ENCODE measurements at places on chromosomes 2 and 18.

- DNase-seq, result no peak
These were observed 50.3 kb downstream of the DTNA start for GRCh38 chr18:34760444-34760843.

- DNase-seq, result no peak
These were observed 75.6 kb downstream of the ZBTB7C start for GRCh38 chr18:48333563-48333962.

DNA sequence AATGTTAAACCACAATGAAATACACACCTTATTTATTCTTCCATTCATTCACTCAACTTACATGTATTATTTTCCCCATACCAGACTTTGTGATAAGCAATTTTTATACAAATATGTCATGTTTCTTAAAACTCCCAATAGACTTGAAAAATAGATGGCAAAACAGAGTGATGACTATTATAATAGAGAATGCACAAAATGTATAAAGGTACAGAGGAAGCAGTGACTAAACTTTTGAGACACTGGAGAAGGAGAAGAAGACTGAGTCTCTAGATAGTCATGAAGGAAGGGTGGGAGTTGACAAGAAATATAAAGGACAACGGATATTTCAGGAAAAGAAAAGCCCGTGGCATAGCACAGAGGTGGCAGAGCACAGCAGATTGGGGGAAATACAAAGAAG lies 198.1 kb upstream of the SLC39A10 start:
- no peak for DNase-seq

DNA sequence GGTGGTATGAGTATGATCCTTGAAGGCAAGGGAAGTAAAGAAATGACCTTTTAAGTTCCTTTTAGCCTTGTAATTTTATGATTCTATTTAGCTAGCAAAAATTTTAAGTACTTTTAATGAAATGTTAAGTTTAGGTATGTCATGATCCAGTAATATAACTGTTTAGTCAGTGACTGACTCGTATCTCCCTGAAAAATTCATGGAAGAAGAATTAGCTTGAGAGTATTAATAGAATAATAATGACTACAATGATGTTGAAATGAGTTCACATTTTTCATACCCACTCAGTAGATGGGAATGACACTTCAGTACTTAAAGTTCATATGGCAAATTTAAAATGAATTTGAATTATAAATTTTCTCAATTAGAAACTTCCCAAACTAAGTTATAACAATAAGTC lies 14.6 kb downstream of the RAB3GAP1 start:
- no peak for DNase-seq

GRCh38 chr18:22045221-22045918 lies 124.0 kb upstream of the GATA6 start:
- no peak for DNase-seq

- DNase-seq, result no peak
These were observed 17.4 kb downstream of the FAM117B start for GRCh38 chr2:202652119-202652518.

- no peak for DNase-seq
These were observed 5.4 kb upstream of the TOGARAM2 start for GRCh38 chr2:28975671-28976070.

DNA sequence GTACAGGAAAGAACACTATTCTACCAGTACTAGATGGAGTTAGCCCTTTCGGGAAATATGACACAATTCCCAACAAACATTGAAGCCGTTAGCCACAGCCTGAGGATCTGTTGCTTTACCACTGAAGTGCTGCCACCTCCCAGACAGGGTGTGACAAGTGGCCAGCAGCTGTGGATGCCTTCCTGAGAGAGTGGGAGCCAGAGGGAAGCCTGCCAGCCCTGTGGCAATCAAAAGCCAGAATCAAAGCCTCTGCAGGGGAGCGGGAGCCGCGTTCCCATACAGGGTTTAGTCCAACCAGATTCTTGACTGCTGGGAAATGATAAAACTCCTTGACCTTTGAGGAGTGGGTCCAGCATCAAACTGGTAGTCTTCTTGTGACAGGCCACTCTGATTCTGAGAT lies 38.0 kb downstream of the SLC4A1AP start:
- no peak for DNase-seq

DNA sequence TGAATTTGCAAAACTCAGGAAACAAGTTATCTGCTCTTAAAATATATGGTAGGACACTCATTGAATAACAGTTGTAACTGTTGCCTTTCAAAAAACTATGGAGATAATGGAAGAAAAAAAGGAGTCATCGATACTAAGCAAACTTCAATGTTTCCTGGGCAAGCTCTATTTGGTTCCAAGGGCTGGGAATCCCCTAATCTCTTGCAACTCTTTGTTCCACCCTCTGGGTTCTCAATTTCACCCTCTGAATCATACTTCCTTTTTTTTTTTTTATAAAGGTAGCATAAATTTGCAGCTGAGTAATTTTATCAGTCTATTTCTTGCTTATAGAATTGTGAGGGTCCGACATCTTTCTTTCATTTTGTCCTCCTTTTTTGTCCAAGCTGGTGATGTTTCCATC lies 36.7 kb downstream of the SLC9A4 start:
- no peak for DNase-seq

DNA sequence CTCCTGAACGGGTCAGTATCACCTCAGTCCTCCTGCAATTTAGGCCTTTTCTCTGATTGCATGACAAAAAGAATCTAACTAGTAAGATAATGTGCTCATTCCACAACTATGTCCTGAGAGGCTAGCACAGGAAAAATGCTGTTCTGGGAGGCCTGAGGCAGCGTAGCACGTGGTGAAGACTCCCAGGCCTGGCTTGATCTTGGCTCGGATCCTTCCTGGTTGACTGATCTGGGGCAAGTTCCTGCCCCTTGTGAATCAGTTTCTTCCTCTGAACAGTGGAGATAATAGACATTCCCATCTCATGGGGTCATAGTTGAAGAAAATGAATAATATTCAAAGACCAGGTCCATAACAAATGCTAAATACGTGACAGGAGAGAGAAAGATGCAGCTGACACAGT lies 12.3 kb downstream of the FBLN7 start:
- no peak for DNase-seq

GRCh38 chr2:39719317-39719716 lies 53.6 kb downstream of the TMEM178A start:
- DNase-seq, result no peak

DNA sequence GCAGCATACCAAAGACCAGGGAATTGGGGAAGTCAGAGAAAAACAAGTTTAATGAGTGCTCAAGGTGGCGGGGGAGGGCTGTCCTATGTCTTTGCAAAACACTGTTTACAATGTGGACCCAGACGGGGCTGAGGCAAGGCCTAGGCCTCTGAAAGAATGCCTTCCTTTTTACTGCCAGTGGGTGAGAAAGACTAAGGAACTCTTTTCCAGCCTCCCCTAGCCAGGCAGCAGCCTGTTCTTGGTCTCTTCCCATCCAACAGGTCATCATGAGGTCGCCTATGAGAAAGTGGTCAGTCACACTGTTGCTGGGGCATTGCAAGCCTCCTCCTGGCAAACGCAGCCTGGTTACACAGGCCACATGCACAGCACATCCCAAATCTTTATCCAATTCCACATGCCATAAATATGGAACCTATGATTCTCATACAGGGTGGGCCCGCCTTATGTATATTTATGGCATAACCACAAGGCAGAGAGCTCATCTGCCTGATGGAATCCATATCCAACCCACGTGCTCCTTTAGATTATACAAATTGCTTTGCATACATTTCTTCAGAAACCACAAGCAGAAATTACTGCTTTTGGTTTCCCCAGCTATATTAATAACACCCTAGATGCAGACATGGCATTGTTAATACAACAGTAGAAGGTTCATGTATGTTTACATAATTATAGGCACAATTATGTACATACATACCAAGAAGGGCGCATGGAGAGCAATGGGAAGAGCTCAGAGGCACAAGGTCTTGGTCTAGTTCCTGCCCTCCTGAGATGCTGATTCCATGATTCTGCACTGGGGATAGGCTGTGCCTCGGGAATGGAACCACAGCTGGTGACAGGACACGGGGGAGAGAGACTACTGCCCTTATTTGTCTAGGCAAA lies 48.6 kb downstream of the NRP2 start:
- no peak for DNase-seq

DNA sequence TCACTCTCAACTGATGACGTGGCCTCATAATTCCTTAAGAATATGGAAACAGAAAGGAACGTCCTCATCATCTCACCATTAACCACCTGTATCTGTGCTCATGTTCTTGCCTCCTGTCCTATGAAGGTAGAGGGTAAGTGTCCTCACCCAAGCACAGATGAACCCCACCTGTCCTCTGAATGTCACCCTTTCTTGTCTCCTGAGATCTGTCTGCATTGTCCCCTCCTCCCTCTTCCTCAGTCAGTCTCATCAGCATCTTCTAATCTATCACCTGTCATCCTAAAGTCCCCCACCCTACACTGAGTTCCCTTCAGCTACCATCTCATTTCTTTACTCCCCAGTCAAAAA lies 39.4 kb upstream of the LPIN2 start:
- DNase-seq, result no peak

GRCh38 chr2:187877391-187877790 lies 323.2 kb upstream of the TFPI start:
- no peak for DNase-seq

DNA sequence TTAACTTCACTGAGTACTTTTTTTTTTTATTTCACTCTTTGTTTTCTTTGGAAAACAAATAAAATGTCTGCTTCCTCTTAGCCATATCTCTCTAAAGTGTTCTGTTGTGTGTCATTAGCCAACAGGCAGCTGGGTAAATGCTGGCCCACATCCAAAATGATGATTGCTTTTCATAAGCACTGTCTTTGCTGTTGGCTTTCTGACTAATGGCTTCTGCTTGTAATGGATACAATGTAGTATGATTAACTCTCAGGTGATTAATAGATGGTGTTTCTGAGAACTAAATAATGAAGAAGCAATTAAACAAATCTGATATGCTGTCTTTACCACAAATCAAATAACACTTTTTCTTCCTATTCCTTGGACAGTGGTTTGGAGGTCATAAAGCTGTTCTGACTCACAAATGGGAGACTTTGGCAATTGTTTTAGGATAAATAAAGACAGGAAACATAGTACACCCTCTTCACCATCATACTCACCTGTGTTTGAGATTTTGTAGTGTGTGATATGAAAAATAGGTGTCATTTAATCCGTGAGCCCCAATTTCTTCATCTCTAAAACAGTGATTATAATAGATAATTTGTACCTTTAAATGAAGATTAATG lies 888.4 kb downstream of the TSN start:
- no peak for DNase-seq

- DNase-seq, result peak; percentile 25
These were observed 500 bp downstream of the LIMS1 start for GRCh38 chr2:108534584-108535356.

DNA sequence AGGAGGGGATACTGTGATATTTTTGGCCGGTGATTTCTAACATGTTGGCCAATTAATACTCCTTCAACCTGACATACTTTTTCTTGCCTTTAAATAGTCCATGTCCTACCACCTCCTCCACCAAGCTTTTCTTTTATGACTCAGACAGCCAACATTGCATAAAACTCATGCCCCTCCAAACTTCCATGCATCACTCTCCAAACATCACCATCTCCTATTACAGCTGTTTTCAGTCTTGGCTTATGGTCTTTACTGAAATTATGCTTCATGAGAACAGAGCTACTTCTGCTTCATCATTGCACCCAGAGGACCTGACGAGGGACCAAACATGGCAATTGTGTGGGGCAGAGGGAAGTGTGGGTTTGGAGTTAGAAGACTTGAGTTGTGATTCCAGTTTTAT lies 305.4 kb downstream of the LPIN1 start:
- DNase-seq, result no peak

DNA sequence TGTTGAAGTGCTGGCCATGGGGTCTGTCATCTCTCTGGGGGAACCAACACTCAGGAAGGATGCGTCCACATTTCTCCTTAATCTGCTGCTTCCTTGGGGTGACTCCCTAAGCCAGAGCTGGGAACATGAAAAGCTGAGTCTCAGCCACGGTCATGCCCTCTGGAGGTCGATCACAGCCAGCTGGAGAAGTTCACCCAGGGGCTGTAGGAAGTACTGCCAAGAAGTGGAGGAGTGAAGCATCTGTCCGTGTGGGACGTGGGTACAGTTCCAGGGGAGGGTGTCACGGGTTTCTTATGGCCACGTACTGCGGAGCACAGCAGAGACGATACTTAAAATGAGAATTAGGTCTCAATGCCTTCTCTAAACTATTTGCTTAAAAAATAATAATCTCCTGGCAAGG lies 42.4 kb upstream of the IGFBP2 start:
- DNase-seq, result no peak

DNA sequence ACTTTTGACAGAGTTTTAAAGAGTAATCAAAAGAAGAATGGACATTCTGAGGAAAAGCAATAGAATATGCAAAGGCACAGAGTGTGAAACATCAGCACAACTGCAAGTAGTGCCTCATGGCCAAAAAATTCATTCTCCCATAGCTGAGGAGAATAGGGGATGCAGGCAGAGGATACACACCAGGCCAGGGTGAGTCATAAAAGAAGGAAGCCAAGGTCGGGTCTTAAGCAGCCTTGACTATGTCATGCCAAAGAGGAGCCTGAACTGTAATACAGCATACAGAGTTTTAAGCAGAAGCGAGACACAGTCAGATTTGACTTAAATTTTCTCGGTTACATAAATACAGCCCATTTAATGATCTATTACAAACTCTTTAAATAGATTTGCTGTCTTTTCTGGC lies 165.0 kb downstream of the LNPK start:
- no peak for DNase-seq

- DNase-seq, result no peak
These were observed 111.3 kb downstream of the LNPK start for GRCh38 chr2:175890636-175891242.

DNA sequence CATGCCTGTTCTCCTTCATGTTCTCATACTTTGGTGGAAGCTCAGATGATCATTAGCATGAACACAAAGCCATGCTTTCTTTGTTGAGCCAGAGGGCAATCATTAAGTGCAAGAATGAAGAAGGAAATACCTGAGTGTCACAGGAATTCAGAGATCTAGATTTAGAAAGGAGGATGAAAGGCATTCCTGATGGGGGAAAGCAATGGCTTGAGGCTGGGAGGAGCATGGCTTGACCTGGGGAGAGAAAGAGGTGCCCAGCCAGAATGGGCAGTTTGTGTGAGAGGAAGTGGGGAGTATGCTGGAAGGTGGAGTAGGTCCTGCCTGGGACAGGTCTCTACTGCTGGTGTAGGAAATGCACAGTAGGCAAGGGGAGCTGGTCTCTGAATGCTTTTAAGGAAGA lies 35.1 kb downstream of the SLC4A3 start:
- DNase-seq, result no peak

DNA sequence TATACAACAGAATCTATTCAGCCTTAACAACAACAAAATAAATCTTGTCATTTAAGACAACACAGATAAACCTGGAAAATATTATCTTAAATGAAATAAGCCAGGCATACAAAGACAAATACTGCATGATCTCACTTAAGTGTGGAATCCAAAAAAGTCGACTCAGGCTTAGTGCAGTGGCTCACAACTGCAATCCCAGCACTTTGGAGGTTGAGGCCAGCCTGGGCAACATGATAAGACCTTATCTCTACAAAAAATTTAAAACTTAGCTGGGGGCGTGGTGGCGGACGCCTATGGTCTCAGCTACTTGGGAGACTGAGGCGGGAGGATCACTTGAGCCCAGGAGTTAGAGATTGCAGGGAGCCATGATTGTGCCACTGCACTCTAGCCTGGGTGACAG lies 75.2 kb upstream of the RNU4ATAC start:
- no peak for DNase-seq

GRCh38 chr2:51027442-51027841 lies 4.5 kb downstream of the NRXN1 start:
- no peak for DNase-seq

GRCh38 chr2:102367331-102367971 lies 11.9 kb downstream of the IL18R1 start:
- DNase-seq, result peak; percentile 80

- DNase-seq, result no peak
These were observed 148.2 kb downstream of the ESCO1 start for GRCh38 chr18:21452276-21452780.
